ENCODE measurements at places on chromosomes 13 and 19. TPM values are rescaled to one million over a fixed set of nuclear protein-coding genes. Genes with fewer than 3 reads are reported as not detected.

IGFL1 gene
- total RNA-seq = not detected

ZNF468 gene
- total RNA-seq = 23.0 TPM

GRCh38 chr19:18849838-18850400 lies 18.2 kb downstream of the UPF1 start:
- DNase-seq = peak; percentile 92

SCEL gene
- not detected for total RNA-seq

ANKRD10 gene
- total RNA-seq = 156 TPM

DNA sequence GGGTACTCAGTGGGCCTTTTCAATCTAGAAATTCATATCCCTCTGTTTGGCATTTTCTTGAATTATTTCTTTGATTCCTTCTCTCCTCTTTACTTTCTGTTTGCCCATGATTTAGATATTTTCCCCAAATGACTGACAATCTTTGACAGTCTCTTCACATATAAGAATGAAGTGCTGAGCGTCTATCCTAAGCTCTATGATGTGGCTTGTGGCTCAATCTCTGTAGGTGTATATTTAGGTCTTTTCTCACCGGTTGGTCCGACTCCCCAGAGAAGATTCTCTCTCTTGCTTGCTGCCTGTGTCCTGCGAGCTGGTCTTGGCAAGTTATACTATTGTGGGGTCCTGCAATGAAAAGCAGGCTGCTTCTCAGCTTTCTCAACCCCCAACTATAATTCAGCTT lies 29.0 kb downstream of the FLT3 start:
- DNase-seq = peak; percentile 27

GRCh38 chr13:42279080-42279479 lies 7.1 kb downstream of the AKAP11 start:
- no peak for DNase-seq

DNA sequence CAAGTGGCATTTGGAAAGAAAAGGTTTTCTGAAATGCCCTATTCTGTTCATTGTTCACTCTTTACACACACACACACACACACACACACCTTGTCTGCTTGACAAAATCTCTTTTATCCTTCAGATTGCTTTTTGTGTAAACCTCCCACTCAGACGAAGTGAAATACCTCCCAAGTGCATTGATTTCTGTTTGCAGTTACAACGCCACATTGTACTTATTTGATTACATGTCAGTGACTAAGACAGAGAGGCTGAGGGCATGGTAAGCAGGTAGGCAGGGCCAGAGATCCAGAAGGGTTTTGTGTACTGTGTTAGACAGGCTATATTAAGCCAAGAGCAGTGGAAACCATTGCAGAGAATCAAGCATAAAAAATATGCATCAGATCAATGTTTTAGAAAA lies 561.8 kb downstream of the GPC6 start:
- no peak for DNase-seq

- DNase-seq = peak; percentile 85
Measured at GRCh38 chr13:40064154-40065097, 409.0 kb downstream of the COG6 start.

CRB3 gene
- total RNA-seq = not detected

LPAR6 gene
- total RNA-seq = 11.9 TPM

DNA sequence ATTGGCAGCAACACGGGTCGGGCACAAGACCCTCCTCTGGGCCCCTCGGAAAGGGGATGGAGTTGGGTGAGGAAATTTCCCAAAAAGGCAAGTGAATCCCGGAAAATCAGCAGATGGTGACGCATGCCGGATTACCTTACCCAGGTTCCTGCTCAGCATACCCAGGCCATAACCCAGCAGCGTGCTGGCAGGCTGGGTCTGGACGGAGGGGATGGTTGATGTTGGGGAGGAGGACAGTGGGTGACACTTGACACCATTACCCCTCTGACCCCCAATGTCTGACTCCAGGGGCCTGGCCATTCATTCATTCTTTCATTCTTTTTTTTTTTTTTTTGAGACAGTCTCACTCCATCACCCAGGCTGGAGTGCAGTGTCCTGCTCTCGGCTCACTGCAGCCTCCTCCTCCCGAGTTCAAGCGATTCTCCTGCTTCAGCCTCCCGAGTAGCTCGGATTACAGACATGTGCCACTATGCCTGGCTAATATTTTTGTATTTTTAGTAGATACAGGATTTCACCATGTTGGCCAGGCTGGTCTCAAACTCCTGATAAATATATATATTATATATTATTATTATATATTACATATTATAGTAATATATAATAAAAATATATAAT lies 799 bp downstream of the PVR start:
- DNase-seq = peak; percentile 79

CAMSAP3 gene
- total RNA-seq = not detected

C5AR1 gene
- 0.29 TPM for total RNA-seq

DNA sequence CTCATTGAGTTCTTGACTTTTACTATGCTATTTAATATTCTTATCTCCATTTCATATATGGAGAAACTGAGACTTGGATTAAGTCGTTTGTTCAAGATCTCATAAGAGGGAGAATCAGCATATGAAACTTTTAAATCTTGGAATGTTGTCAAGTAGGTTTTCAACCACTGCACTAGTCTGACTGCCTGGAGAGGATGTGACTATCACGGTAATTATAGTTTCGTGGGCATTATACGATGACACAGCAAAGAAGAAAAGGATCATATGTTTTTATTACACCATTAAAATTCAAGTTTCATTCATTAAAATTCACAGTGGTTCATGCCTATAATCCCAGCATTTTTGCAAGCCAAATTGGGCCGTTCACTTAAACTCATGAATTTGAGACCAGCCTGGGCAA lies 555.2 kb downstream of the SLITRK1 start:
- DNase-seq = no peak

DNA sequence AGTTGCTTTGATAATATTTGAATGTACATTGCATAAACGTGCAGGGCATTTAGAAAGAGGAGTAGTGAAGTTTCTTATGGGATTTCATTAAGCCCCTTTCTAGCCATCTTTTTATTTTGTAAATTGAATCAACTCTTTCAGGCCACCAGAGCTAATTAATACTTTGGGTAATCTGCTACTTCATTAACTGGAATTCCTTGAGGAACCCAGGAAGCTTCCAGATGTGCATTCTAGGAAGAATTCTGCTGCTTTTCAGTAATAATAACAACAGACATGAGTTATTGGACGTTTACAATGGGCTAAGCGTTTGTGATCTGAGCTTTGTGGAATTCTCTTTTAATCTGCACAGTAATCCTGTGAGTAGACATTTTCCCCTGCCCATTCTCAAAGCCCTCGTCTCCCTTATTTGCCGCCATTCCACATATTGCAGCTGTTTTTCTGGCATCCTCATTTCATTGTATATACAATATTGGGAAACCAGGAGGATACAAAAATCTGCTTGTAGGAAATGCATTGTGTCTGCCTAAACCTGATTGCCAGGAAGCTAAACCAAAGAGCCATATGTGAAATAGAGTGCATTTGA lies 103.9 kb downstream of the HS6ST3 start:
- DNase-seq = no peak

- DNase-seq = no peak
Measured at GRCh38 chr19:44744871-44745332, 3.6 kb upstream of the BCL3 start.

DNA sequence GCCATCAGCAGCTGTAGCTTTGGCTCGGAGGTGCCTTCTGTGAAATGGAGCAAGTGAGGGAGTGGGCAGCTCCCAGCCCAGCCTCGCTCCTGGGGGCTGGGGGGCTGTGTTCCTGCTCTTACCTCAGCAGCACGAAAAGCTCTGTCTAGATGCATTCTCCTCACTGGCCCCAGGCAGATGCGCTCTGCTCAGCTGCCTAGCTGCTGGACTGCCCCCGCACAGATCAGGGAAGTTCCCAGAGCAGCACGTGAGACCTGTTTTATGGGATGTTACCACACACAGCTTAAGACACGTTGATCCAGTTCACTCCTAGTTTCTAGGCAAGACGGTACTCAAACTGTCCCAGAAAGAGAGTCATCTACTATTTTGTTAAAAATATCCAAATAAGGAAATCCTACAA lies 13.6 kb downstream of the LCP1 start:
- DNase-seq = no peak

MYO1F gene
- under 0.01 TPM for total RNA-seq

HNRNPUL1 gene
- 113 TPM for total RNA-seq

DNA sequence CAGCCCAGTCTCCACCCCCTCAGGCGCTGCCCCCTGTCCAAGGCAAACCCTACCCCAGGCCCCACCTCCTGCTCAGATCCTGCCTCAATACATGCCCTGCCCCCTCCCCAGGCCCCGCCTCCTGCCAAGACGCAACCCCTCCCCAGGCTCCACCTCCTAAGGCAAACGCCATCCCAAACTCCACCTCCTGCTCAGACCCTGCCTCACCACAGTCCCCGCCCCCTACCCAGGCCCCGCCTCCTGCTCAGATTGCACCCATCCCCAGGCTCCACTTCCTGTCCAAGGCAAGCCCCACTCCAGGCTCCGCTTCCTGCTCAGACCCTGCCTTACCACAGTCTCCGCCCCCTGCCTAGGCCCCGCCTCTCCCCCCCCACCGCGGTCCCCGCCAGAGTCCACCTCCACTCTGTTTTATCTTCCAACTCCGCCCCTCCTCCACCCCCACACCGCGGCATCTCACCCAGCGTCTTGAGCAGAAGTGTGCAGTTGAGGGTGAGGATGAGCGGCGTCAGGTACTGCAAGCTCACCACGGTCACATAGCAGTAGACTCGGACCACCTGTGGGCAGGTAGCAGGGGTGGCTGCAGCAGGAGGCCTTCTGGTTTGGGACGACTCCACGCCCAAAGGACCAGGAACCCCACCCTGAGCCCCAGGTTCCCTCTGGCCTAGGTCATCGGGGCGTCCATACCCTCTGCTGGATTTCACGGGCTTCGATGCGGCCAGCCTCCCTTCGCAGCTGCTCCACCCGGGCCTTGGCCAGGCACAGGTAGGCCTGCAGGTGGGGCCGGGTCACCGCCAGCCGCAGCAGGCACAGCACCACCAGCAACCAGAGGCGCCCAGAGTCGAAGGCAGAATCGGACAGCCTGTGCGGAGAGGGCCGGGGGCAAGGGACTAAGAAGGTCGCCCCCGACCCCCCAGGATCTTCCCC lies 17.7 kb downstream of the TMEM161A start:
- peak; percentile 72 for DNase-seq

GRCh38 chr13:22086597-22087330 lies 415.9 kb downstream of the FGF9 start:
- DNase-seq = no peak

ZNF763 gene
- 2.5 TPM for total RNA-seq

DNA sequence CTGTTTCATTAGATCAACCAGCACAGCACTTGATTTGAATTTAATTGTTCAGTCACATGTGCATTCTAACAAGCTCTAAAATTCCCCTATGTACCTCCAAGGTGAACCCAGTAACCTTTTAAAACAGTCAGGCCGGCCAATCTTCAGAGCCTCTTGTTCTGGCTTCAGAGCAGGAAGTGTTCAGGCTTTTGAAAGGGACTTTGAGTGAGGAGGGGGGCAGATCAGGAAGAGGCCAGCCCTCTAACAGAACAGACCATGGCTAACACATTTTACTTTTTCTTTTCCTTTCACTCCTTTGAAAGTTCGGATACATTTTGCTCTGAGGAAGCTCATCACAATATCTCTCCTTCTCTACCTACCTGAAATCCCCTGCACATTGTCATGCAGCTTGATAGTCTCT lies 390.3 kb downstream of the TBC1D4 start:
- no peak for DNase-seq

DNA sequence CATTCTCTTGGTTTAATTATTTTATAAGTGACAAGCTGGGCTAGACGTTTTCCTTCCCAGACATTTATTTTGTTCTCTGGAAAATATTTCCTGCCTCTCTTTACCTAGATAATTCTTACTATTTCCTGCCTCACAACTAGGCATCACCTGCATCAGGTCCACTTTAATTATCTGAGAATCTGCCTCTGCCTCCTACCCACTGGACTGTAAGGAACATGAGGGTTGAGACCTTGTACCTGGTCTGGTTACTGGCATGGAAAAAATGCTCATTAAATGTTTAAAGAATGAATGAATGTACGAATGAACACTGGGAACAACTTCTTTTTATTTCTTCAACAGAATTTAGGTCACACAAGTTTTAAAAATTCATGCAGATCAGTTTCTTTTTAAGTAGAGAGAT lies 13.4 kb upstream of the METTL21C start:
- peak; percentile 8 for DNase-seq

DNA sequence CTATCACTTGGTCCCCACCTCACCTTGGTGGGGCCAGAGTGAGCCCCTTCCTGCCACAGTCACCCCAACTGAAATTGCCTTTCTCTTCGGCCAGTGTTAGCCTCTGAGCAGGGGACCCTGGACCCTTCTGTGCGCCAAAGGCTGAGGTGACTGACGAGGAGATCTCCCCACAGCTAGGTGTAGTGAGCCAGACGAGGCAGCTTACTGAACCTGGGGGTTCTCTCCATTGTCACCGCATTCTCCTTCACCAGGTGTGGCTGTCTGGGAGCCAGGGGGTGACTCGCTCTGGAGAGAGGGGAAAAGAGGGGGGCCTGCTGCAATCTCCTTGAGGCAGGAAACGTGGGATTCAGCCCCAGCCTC lies 1.3 kb downstream of the RPS28 start:
- no peak for DNase-seq

TUBA3C gene
- total RNA-seq = not detected

DNA sequence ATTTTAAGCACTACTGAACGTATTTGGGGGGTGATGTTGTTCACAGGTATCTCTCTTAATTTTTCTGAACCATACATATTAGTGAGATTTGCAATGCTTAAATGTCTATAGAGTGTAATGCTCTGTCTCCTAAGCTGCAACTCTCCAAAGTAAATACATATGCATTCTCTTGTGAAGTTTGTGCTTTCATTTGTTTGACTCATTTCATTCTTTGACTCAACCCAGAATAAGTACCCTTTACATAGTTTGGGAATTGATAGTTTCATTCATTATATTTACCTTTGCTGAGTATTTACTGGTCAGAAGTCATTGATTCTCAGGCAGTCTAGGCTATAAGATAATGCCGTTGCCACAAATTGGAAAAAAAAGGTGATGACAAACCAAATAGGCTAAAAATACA lies 406.9 kb downstream of the FGF9 start:
- no peak for DNase-seq

PRKCG gene
- total RNA-seq = under 0.01 TPM

STAP2 gene
- 2.4 TPM for total RNA-seq

GRCh38 chr13:41139296-41139966 lies 6.8 kb upstream of the KBTBD6 start:
- no peak for DNase-seq

DNA sequence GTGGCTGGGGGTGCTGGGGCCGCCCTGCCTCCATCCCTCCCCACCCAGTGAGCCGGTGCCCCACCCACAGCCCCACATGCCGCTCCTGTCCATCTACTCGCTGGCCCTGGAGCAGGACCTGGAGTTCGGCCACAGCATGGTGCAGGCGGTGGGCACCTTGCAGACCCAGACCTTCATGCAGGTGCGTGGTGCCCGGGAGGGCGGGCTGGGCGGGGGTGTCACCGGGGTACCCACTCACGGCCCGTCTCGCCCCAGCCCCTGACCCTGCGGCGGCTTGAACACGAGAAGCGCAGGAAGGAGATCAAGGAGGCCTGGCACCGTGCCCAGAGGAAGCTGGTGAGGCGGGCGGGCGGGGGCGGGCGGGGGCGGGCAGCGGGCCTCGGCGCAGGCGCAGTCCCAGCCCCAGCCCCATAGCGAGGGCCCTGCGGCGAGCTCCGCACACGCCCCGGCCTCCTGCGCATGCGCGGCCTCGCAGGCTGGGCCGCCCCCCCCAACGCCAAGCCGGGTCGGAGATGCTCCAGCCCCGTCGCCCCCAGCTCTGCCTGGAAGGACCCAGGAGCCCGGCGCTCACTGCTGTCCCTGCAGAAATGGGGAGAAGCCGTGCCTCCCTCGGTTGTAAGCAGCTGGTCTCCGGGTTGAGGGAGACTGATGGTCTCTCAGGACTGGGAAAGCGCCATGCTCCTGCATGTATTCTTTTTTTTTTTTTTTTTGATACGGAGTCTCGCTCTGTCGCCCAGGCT lies 7.7 kb downstream of the ARHGAP45 start:
- DNase-seq = no peak
